HCT116 (cell line): ENCODE measurements at places on chromosomes 2 and 18. TPM values are rescaled to one million over a fixed set of nuclear protein-coding genes. Genes with fewer than 3 reads are reported as not detected.

DNA sequence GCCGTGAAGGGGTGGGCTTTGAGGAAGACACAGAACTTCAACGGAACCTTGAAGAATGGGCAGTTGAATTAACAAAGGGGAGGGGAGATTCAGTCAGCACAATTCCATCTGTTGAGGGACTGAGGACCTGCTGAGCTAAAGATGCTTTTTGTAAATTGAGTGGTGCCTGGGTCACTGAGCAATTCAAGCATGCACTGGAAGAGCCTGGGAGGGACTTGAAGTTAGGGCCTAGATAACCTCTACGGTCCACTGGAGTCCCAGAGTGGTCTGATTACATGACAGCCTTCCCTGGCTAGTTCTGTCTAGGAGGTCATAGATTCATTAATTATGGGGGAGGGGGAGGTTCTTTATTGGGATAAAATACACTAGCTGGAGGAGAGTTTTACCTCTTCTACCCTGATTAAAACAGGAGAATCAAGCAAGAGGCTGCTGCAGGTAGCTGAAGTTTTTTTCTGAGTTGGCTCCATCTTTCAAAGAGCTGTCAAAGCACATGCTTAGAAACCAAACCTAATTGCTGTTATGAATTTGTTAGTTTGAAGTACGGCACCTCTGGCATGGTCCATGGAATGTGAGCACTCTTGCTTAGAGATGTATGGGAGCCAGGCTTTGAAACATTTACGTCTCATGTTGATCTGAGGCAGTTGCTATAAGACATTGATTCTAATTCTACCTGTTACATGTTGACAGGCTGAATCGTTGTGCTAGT is 290.2 kb downstream of the PRKCE start:
- no peak for DNase-seq

- no peak for DNase-seq
Measured at GRCh38 chr2:167104691-167105090, 216.4 kb downstream of the XIRP2 start.

GRCh38 chr18:9910661-9911060 is 3.2 kb upstream of the VAPA start:
- DNase-seq: no peak

DNA sequence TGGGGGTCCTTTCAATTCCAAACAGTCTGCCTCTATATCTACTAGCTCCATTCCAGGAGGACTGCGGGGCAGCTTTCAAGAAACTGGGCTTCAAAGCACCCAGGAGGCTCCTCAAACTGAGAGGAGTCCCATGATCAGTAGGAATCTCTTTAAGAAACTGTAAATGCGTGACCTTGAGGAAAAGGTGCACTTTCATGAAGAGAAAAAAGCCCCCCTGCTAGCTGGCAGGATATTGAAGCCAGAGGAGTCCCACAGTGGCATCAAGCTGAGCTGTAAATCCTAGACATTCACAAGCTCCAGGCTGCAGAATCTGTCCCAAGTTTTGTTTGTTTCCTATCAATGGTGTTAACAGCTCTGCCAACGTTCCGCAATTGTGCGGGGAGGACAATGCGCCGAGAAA is 790.1 kb downstream of the SLC4A3 start:
- DNase-seq: no peak

DNA sequence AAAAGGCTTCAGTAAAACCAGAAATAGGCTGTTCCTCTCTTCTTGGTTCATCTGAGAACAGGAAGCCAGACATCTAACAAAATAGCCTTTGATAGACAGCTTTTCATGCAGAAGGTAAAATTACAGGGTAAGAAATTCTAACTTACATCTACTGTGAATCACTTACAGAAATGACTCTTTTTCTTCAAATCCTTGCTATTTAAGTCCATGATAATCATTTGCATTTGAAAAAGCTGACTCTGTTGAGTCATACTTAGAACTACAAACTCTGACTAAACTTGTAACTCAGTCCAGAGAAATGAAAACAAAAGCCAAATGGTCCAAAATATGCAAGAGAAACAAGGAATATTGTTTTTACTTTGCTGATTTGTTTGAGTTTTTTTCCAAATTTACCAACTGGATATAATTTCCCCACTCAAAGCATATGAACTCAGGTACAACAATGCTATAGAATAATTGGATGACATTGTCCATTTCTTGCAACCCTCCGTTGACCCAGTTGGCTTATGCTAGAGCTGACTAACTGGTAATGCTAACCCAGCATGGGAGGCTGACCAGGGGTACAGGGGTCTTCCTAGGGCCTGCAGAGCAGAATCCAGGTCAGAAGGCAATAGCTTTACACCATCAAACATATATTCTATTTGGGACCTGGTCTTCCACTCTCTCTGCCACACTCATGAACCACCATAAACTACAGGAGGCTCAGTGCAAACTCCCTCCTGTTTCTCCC is 18.8 kb upstream of the MREG start:
- no peak for DNase-seq

DNA sequence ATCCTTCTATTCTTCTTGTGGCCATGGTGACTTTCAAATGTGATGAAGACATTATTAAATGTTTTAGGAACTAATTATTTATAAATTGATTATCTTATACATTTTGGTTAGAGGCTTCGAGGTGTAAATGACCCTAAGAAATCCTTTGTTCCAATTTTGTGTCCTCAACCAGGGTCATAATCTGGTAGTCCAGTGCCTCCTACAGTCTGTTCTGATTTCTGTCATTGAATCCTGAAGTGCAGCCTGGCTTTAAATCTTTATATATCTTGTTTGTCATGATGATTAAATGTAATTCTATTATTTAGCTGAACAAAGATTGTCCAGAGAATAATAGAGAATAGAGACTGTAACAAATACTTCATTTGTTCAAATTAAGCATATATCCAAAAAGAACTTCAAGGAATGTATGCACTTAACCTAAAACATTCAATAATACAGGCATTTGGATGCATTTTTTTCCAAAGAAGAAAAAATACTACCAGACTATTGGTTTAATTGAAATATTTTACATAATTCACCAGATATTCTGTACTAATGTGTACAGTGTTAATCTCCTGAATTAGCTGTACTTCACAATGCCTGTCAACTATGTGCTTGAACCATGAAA is 89.8 kb downstream of the PRPF40A start:
- DNase-seq: peak; percentile 18

GRCh38 chr2:95272781-95273180 is 1.5 kb upstream of the PROM2 start:
- no peak for DNase-seq

GRCh38 chr2:213066443-213066743 is 85.0 kb downstream of the IKZF2 start:
- DNase-seq: no peak

GRCh38 chr2:134136731-134137130 is 117.1 kb upstream of the MGAT5 start:
- DNase-seq: no peak

DNA sequence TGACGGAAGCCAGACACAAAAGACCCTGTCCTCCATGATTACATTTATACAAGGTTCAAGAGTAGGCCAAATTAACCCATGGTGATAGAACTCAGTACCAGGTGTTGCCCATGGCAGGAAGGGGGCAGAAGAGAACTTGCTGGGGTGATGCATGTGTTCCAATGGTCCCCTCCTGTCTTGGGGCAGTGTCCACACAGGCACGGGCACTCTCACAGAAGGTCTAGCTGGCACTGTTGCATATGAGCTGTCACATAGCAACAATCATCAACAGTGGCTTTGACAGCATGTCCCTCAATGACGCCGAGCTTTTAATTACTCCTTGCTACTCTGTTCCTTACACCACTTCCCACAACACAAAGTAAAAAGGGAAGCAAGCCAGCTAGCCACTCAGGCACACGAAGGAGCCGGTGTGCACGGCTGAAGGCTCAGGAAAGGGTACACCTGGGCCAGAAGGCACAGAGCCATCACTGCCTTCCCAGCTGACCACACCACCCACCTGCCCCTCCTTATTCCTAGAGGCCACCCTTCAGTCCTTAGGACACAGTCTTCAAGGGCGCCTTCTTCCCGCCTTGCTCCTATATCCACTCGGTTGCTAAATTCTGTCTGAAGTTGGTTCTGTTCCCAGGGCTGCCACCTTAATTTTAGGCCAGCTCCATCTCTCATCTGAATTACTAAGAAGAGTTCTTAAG is 28.9 kb downstream of the RPL31 start:
- no peak for DNase-seq

DNA sequence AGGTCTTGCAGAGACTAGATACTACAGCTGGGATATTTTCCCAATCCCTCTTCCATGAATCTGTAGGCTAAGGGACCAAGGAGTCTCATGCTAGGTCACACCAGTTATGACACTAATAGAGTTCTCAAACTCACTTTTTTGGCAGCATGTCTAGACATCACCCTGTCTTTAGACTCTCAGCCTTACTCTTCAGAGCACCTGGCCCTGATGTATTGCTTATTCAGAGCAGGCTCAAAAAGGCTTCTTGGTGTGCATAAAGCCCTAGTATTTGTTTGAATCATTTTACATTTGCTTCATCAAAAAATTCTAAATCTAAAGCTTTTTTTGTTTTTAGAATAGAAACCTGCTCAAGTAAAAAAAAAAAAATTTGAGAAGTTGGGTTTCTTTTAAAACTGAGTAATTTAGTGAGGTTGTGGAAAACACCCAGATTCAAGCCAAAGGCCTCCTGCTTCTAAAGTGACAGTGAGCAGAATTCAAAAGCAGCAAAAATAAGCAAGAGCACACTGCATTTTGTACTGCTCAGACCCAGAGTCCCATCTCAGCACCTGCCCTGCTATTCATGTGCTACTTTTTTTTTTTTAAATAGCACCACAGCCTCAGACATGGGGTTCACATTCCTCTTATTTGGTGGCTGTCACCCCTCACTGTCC is 18.0 kb upstream of the DNAH6 start:
- no peak for DNase-seq

GRCh38 chr2:81895620-81896250 is 1591.2 kb upstream of the LRRTM1 start:
- DNase-seq: no peak

GRCh38 chr2:227473122-227473461 is 1.1 kb downstream of the AGFG1 start:
- DNase-seq: no peak

DNA sequence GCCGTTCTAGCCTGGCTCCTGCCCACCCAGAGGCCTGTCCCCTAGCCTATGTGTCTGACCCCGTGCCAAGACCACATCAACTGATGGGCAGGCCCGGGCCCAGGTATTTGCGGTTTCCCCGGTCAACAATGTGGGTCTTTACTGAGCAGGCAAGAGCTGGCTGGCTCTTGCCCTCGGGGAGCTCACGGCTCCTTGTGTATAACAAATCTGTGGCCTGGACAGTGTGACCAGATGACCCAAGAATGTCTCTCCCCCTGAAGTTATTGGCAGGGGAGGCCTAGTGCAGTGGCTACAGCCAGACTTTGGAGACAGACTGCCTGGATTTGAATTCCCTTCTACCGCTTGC is 179.6 kb downstream of the KLHL29 start:
- no peak for DNase-seq

DNA sequence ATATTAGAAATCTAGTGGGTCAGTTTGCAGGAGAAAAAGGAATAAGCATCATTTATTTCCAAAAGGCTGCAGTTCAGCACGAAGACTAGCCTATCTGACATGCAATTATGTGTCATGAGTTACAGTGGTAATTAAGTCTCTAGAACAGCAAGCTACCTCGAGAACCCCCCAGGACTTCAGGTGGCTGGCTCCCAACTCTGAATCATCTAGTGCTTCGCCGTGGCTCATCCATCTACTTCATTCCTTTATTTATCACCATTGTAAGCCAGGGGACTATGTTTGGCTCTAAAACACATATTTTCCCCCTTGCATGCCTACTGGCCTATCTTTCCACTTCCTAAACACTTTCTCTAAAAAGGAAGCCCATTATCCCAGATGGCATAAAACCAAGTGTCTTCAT is 121.6 kb downstream of the TXNL1 start:
- DNase-seq: no peak

DNA sequence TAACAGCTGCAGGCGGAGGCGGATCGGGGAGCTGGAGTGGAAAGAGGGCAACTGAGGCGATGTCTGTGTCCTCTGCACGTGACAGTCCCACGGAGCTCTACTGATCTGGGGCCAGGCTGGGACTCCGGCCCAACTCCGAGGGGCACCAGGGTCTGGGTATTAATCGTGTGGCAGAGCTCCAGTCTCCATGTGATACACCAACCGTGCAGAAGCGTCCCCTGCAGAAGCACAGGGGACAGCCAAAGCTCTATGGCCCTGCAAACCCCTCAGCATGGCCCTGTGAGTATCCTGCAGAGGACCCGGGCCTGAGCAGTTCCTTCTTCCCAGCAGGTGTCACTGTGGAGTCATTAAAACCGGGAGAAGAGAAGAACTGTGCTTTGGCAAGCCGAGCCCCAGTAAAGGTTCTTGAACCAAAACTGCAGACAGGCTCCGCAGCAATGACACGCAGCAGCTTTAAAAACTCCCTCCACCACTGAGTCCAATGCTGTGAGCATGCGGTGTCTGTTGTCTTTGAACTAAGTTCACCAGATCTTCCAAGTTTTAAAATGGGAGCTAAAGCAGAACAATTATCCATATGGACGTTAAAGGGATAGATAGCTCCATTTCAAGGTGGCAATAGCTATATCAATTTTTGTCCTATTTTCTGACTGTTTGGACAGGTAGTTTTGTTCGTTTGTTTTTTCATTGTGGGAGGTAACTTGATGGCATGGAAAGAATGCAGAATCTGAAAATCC is 79.4 kb downstream of the TMEM182 start:
- peak; percentile 7 for DNase-seq

GRCh38 chr2:105780606-105781005 is 35.9 kb downstream of the NCK2 start:
- no peak for DNase-seq

DNA sequence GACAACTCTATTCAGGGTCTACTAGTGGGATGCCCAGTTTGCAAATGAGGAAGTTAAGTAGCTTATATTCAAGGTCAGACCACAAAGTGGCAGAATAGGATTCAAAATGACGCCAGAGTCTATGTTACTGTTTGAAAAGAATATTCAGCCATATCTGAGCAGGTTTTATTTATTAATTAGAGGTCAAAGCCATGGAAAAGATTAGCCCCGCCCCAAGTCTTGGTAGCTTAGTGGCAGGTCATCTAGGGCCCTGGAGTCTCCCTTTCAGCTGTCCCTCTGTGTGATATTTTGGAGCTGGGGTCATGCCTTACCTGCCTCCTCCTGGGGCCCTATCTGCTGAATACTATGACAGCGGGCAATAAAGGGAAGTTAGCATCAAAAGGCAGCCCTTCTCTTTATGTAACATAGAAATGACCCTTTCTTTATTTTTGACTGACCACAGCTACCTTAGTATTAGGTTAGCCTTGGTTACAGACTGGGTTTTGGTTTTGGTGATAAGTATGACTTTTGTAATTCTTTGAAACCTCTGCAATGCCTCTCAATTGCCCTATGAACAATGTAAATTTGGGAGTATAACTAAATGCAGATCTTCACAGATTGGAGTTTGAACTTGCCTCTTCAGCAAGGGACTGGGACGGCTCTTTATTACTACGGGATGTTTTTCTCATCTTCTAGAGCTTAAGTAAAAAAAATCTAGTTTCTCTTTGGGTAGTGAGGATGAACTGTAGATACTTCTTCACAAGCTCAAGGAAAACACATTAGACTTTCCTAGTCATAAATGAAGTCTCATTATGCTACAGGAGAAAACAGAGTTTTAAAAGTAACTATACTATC is 153.0 kb upstream of the ITGA4 start:
- DNase-seq: no peak

GRCh38 chr18:78908462-78909260 is 71.0 kb upstream of the SALL3 start:
- DNase-seq: no peak

CAVIN2 gene
- 0.27 TPM for total RNA-seq

MAPRE2 gene
- total RNA-seq: 17.2 TPM

CELF4 gene
- total RNA-seq: not detected

FEV gene
- total RNA-seq: not detected

TUBB6 gene
- 87.4 TPM for total RNA-seq

KLHL29 gene
- 16.7 TPM for total RNA-seq

TTL gene
- total RNA-seq: 58.7 TPM

NXPH2 gene
- not detected for total RNA-seq
